ENCODE measurements at places on chromosomes 4 and X.

DNA sequence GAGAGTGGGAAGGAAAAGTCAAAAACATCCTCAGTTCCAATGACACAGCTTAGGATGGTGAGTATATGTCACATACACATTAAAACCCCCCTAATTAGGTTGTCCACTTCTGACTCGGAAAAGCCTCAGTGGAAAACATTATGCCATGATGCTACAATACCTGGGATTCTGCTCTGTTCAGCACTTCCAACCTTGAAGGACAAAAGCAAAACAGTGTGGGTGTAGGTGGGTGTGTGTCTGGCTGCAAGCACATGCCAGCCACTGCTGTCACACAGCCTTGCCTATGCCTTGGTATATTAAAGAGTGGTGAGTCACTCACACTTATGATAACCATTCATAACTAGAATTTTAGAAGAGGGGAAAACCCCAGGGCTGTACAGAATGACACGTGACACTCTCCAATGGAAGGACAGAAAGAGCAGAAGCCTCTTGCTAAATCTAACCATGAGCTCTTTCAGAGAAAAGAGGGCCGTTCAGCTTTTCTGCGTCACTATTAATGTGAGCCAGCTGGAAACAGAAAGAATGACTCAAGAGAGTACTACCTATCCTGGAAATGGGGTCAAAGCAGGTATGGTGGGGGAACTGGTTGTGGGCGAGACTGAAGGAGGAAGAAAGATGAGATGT, 159.6 kb downstream of the TET2 start:
- no peak for DNase-seq

DNA sequence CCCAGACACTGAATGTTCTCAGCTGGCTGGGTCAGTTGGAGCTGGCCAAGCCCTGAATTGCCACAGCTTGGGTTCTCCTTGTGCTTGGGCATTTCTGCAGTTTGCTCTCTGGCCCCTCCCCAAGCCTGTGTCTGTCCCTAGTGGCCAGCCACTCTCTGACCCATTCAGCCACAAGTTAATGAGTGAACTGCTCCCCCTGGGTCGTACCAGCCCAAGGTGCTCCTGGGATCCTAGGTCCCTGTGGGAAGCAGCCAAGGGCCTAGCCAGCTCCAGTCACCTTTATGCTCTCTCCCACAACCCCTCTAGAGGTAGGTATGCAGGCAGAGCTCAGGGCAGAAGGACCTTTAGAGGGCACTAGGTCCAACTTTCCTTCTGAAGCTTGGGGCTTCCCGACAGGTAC, 51.5 kb downstream of the STARD8 start:
- no peak for DNase-seq

GRCh38 chrX:100698551-100698950, 33.4 kb downstream of the SYTL4 start:
- DNase-seq, result no peak

GRCh38 chr4:169338241-169338640, 67.5 kb upstream of the SH3RF1 start:
- no peak for DNase-seq

- no peak for DNase-seq
Observed at GRCh38 chr4:143302536-143302935, 34.1 kb upstream of the GAB1 start.

DNA sequence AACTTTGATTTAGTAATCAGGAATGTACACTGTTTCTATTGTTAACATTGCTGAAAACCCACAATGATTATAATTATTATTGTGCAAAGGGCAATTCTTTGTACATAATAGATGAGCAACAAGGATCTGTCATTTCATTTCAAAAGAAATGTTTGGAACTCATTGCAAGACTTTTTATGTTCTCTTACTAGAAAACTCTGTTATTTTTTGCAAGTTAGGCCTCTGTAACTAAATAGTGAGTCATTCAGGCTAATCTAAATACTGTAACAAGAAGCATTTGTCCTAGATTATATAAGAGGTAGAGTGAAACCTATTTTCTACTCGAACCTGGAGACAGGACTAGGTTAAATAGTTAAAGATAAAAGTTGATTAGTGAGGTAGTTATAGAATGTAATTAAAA, 93.2 kb upstream of the FAM47B start:
- no peak for DNase-seq

GRCh38 chrX:83829874-83830273, 31.1 kb upstream of the CYLC1 start:
- DNase-seq, result no peak

DNA sequence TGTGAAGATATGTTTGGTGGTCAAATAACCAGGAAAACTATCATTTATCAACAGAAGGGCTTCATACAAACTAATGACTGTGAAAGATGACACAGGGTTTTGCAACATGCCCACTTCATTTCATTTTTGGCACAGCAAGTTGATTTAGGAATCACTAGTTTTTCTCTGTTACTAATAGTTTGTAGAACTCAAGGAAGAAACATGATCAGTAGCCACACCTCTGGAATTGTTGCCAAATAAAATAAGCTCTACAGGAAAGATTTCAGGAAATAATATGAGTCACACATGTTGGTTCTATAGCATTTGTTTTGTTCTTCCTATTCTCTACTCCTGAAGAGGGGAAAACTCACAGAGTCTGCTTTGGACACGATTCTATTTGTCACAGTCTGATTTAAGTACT, 255.4 kb downstream of the TLL1 start:
- no peak for DNase-seq

DNA sequence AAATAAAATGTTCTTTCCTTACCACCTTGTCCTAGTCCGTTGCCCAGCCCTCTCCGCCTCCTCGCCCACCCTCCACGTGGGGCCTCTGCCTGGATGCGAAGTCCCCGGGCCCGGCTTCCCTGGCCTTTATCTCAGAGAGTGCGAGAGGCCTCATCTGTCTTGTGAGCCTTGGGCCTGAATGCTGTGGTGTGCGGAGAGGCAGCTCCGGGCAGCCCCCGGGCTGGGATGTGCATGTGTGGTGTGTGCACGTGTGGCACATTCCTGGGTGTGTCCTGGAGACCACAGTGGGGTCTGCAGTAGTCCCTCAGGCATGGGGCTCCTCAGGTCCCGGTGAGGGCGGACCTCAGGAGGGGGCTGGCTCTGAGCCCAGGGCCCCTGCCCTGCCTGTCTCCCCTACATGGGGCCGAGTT, 31.4 kb downstream of the DOK7 start:
- no peak for DNase-seq

DNA sequence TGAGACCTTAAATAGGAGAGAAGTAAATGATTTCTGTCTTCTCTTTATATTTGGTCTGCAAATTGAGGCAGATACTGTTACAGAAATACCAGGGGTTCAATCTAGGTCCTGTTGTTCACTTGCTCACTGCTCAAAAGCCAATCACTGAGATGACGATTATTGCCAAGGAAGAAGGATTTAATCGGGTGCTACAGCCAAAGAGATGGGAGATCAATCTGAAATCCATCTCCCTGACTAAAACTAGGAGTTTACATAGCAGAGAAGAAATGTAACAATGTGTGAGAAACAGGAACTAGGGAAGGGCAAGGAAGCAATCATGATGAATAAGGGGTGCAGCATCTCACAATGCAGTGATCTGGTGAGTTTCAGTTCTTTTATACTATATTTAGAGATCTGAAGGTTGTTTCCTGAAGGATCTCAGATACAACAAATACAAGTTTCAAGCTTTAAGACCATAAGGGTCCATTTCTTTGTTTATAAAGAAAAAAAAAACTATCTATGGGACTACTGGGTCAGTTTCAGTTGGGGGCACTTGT, 117.9 kb upstream of the FAM9B start:
- no peak for DNase-seq

DNA sequence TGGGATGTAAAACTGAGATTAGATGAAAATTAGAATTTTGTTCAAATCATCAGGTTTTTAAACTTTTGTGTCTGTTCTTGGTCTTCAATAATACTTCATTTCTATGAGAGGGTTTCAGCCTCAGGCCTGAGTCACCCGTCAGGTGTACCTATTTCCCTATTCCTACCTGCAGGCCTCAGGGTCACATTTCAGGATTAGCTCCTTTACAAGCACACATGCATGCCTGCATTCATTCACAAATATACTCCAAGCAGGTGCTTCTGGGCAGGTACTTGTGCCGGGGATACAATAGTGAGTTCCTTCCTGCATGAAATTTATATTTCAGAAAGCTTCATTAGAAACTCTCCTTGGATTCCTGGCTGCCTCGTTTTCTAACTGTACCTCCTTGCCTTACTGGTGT, 114.9 kb downstream of the SHISA3 start:
- no peak for DNase-seq

GRCh38 chr4:85864259-85865205, 389.6 kb downstream of the ARHGAP24 start:
- DNase-seq, result no peak

DNA sequence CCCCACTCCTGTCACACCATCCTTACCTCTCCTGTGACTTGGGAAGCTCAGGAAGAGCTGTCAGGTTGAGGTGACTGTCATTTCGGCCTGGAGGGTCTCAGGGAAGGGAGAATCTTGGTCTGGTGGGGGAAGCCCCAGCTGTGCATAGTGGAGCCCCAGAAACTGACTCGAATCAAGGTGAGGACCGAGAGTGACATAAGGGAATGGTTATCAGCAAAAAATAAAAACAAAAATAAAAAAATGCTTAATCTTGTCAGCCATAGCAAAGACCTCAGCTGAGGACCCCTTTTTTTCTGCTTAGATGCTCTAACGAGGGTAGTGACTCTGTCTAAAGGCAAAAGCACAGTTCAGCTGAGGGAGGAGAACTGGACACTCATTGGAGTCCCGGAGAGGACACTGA, at the start of gene MAGEB17:
TSS of gene MAGEB17 (plus strand) at position 301 of the 400 bp plus-strand sequence. CDS start 2,902 bp downstream, outside the sequence.
- DNase-seq, result no peak

DNA sequence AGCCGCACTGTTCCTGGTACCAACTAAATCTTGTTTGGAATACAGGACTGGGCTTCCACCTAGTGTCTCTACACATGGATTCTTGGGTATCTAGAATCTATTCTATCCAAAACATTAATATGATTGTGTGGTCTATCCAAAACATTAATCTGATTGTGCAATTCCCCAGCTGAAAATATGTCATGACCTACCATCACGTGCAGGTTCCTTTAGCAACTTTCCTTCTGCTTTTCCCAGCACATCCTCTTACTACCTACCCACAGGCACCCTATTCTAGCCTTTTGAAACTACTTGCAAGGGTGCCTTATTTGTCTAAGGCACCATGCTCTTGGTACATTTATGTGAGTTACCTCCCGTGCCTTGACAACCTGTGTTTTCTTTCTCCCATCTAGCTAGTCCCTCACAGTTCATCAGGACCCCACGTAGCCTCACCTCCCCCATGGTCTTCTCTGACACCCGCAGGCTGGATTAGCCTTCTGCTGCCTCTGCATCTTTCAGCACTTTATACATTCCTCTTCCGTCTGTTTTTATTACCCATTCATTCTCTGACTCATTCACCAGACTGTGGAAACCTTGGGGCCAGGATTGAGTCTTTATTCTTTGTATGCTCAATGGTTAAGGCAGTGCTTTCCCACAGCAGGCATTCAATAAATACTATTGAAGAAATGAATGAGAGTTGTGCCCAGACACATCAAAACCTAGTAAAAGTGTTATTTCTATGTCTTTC, 88.8 kb upstream of the FAM9B start:
- DNase-seq, result no peak

- DNase-seq, result no peak
Observed at GRCh38 chr4:130053723-130054122, 957.8 kb downstream of the C4orf33 start.

DNA sequence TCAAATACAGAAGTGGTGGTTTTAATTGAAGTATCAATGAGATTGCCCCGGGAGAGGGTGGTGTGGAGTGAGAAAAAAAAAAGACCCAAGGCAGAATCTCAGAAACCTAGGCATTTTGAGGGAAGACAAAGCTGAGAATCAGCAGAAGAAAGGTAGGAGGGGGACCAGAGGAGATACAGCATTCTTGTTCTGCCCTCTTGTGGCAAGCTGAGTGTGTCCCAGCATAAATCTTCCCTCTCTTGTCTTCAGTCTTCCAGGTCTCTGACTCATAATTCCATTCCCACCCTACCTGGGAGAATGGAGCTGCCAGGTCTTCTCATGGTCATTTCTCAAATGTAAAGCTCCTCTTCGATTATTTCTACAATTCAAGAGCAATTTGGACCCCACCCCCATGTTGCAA, 32.7 kb upstream of the MAGED1 start:
- DNase-seq, result no peak

DNA sequence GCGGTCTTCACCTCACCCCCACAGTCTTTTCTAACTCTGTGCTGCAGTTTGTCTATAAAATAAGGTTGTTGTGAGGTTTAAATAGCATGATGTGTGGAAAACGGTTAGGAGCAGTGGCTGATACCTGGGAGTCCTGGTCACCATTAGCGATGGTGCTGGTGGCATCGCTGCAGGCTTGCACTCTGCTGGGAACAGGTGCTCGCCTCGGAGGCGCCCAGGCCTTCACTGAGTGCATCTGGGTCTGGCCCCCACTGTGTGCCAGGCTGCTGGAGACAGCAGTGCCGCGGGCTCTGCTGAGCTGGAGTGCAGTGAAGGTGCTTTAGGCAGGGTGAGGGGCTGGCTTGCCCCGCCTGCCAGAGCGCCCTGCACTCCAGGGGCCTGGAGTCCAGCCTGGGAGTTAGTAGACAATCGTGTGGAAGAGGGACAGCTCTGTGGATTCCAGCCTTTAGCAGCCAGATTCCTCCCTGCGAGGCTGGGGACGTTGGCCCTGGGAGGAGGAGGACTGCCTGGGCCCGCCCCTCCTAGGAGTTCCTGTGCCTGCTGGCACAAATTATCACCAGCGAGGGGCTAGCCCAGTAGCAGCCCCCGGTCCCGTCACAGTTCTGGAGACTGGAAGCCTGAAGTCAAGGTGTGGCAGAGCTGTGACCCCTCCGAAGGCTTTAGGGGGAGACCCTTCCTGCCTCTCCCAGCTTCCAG, 7.3 kb downstream of the RGS12 start:
- no peak for DNase-seq

DNA sequence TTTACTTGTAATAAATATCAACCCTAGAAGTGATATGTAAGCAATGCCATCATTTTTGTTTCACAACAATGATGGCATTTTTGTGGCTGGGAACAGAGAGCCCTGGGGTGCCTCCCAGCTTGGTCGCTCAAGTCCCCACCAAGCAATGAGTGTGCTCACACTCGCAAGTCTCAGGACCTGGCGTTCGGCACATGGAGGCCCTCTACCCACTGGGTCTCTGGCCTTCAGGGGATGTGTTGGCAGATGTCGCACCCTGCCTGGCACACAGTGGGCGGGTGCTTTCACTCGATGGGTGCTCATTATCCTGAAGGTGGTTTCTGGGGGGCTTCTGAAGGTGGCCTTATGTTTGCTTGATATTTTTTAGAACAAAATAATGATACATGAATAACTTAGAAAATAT, 74.7 kb upstream of the STS start:
- no peak for DNase-seq

- no peak for DNase-seq
Observed at GRCh38 chr4:152606753-152607152, 70.9 kb upstream of the FBXW7 start.

DNA sequence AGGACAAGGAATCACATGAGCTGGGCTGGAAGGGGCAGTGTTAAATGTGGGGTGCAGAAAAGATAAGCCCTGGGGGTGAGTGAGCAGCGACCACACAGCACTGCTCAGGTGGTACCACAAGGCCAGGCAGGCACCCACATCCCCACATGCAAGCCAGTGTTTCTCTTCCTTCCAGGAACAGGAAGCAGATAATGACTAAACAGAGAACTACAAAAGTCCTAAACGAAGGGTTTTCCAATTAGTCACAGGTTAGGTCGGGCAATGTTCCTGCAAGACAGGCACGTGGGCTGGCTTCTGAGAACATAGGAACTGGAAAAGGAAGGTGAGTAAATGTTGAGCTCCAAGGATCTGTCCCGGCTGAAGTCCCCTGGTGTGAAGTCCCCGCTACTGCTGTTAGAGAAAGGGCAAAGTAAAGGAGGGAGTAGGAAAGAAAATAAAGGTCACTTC, 19.5 kb downstream of the RELL1 start:
- no peak for DNase-seq

- DNase-seq, result no peak
Observed at GRCh38 chr4:69726971-69727370, 33.4 kb downstream of the SULT1B1 start.

All from nephron progenitor cell (in vitro differentiated cells).